ENCODE measurements at places on chromosomes 12 and 14. TPM values are rescaled to one million over a fixed set of nuclear protein-coding genes. Genes with fewer than 3 reads are reported as not detected.

Gene RNFT2
- 2.2 TPM for total RNA-seq

Gene PPP1R36
- total RNA-seq = 1.3 TPM

Gene KRT73
- total RNA-seq = not detected

- no peak for DNase-seq
These were observed 126.0 kb upstream of the ATF7IP start for GRCh38 chr12:14239350-14239934.

GRCh38 chr14:20578784-20579502, 8.9 kb downstream of the RNASE11 start:
- no peak for DNase-seq

Gene KCNK10
- not detected for total RNA-seq

- no peak for DNase-seq
These were observed 173.7 kb downstream of the STXBP6 start for GRCh38 chr14:24875991-24876878.

GRCh38 chr12:48856379-48856778, 4.4 kb upstream of the DDX23 start:
- DNase-seq = no peak

Gene ASPG
- total RNA-seq = not detected

DNA sequence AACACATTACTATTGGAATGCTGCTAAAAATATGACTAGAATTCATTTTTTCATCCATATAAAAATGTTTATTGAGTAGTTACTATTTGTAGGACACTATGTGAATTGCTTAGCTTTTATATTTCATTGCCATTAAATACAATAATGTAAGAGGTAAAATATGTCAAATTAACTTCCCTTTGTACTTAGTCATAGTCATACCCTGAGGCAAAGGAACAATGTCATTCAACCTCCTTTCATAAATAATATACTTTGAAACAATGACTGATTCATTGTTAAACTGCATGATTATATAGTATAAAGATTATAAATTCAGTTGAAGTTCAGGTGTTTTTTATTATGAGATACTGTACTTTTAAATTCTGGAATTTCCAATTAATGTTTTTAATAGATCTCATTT, 105.2 kb downstream of the GARIN6 start:
- no peak for DNase-seq

Gene PTGER2
- total RNA-seq = 0.34 TPM

DNA sequence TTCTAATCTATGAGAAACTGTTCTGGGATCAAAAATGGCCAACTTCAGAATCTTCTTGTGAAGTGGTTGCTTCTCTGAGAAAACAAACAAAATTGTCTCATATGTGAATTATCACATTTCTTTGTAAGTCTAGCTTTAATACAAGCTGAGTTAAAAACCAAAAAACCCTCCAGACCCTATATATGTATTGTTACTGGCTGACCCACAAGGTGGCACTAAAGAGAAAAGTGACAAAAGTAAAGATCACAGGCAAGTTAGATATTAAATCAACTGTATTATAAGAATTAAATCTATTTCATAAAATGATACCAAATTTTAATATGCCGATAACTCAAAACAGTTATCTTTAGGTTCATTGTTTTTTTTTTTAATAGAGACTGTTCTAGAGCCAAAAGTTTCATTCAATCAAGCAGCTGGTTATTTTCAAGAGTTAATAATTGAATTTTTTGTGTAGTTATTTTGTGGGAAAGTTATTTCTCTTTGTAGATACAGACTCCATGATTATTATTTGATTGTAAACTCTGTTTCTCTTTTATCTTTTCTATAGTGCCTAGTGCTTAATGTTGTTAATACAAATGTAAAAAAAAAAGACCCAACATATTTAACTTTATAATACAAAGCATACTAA, 7.5 kb upstream of the TRHDE start:
- peak; percentile 30 for DNase-seq

GRCh38 chr12:42935756-42936155, 346.2 kb upstream of the PRICKLE1 start:
- no peak for DNase-seq

GRCh38 chr12:92605621-92606170, 97.1 kb upstream of the PLEKHG7 start:
- DNase-seq = no peak

DNA sequence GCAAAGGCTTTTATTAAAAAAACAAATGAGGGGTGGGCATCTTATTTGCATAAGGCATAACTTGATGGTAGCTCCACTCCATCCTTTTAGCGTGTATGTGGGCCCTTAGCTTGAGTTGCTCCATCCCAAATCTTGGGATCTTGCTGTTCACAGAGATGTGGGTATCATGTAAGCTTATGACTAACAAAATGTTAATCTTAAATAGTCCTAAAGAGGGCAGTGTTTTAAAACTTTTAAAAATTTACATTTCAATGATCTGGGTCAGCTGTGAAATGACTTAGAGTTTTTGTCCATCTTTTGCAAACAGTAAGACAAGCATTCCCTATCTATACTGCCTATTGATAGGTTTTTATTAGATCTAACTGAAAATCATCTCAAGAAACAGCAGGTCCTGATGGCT, 86.0 kb downstream of the SLCO1A2 start:
- peak; percentile 34 for DNase-seq

DNA sequence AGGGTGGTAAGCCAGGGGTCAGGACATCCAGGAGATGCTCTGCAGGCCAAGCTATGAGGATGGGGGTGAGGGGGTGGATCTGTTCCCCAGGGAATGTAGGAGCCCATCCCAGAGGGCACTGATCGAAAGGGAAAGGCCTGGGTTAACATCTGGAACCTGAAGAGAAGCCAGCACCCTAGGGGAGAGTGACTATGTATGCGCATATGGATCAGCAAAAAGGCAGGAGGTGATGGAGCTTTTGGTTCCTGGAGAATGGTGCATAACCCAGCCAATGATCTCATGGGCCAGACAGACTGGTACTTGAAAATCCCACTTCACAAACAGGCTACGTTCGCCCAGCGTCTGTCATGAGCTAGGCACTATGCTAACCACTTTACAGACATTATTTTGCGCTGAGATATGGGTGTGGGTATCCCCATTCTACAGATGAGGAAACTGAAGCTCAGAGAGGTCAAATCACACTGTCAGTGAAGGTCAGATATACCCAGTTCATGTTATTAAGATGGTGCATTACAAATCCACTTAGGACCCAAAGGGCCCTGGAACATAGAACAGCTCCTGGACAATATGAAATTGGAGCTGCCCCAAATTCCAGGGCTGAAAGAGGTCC, 1.6 kb downstream of the CCDC63 start:
- no peak for DNase-seq

DNA sequence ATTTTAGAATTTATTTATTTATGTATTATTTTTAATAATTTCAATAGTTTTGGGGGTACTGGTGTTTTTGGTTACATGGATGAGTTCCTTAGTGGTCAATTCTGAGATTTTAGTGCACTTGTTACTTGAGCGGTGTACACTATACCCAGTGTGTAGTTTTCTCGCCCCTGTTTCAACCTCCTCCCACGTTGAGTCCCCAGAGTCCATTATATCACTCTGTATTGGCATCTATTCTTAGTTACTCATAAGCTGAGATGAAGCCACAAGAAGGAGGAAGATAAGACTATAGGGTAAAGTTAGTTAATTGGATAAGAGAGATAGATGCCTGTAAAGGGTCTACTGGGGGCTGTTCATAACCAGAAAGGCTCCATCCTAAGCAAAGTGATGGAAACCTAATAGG, 4.0 kb downstream of the C1S start:
- no peak for DNase-seq

Gene B4GALNT3
- not detected for total RNA-seq

DNA sequence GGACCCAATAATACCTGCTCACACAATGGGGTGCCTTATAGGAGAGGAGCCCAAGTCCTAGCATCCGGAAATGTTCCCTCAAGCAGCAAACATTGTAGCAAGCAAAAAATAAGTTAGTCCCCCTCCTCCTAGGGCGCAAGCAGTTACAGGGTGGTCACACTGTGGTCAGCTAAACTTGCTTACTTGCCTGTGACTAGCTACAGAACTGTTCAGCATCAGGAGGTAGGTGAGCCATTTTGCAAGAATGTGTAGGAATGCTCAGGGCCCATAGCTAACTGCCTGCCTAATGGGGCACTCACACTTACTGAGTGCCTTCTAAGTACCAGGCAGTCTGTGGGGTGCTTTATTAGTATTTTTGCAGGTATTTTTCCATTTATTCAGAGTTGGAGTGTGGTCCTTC, 154.6 kb upstream of the GRIN2B start:
- DNase-seq = no peak

DNA sequence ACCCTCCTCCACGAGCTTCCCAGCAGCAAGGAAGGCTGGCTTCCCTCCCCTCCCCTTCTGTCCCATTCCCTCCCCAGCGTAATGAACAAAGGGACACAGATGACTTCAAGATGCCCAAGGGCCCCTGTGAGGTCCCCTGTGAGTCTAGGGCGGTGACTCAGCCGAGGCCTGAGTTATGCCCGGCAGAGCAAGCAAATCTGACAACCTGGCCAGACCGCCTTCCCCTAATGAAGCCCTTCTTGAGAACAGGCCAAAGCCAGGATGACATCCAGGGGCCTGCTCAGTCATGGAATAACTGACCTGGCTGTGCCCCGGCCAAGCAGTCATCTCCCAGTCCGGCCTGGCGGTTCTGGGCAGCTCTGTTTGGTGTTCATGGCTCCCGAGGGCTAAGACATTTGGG, 89.2 kb downstream of the DICER1 start:
- no peak for DNase-seq

- no peak for DNase-seq
These were observed 663.8 kb downstream of the C12orf50 start for GRCh38 chr12:87365423-87365822.

Data from dermis blood vessel endothelial cell (primary cell).